Fibroblast of upper back skin (primary cell): ENCODE measurements at places on chromosomes 16 and 17.

- DNase-seq = no peak
Observed at GRCh38 chr17:79306424-79307318, 232.0 kb downstream of the ENGASE start.

GRCh38 chr17:10071141-10071540 lies 127.3 kb downstream of the GAS7 start:
- DNase-seq = no peak

DNA sequence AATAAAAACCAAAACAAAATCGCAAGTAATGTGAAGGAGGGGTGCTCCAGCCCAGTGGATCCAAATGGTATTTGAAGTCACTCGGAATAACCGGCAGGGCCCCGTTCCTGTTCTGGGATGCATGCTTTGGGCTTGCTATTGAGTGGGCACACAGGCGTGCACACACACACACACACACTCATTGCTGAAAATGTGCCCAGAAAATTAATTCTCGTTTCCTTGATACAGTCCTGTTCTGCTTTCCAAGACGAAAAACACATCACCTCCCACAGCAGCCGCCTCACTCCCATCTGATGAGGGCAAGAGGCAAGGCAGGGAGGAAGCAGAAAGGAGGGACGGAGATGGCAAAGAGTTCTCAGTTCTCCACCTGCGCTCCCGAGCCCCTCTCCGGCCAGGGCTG lies 62.2 kb upstream of the SDK2 start:
- DNase-seq = no peak

GRCh38 chr17:64213995-64214811 lies 48.9 kb downstream of the TEX2 start:
- DNase-seq = peak; percentile 31

DNA sequence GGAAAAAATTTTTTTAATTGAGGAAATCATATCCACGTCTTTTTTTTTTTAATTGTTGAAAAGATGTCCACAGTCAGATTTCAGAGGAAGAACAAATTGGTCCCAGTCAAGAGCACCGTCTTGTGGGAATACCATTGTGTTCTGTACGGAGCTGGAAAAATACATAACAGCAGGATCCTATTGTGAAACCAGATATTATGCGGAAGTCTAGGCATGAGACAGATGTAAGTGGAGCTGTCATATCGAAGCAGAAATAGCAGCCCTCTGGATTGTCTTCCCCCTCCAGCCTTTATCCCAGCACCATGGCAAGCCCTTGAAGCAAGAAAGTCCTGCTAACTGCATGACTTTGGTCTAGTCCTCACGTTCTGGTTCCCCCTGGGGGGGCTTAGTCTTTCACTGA lies 391.6 kb upstream of the ASIC2 start:
- DNase-seq = no peak

DNA sequence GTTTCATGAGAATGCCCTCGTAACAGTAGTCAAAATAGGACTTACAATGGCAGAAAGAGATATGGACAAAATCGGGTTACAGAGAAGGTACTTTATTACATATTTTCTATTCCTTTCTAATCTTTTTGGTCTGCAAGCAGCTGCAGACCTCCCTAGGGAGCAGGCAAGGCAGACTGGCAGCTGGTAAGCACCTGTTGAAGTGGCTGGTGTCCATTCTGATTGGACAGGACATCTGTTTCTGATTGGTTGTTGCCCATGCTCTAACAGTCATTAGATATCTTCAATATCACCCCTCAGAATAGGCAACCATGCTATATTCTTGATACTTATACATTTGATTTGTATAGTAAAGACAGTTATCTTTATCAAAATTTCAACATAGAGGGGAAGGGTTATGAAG lies 606.3 kb downstream of the KCNJ2 start:
- DNase-seq = peak; percentile 23

DNA sequence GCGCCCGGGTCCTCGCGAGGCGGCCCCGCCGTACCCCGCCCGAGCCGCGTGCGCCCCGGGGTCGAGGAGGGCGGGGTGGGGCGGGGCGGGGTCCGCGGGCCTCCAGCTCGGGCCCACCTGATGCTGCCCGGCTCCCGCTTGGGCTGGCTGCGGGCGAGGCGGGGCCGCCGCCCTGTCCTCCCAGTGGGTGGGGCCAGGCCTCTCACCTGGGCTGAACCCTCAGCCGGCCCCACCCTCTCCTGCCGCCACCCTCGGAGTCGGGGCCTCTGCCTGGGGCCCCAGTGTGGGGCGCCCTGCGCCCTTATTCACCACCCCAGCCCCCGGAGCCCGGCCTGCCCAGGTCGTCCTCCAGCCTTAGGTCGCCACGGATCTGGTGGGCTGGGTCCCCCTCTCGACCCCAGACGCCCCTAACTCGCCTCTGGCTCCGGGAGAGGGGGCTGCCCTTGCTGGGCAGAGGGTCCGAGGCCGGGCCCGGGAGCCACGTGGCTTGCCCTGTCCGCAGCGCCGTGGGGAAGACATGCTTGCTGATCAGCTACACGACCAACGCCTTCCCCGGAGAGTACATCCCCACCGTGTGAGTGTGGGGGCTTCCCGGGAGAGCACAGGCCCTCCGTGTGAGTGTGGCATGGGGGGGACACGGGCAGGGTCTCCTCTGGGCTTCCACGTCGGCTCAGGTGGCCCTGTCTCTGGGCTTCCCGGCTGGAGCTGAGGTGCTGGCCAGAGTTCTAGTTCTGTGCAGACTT lies 578 bp downstream of the RAC3 start:
- no peak for DNase-seq

GRCh38 chr17:61966191-61966590 lies 38.4 kb upstream of the INTS2 start:
- no peak for DNase-seq

DNA sequence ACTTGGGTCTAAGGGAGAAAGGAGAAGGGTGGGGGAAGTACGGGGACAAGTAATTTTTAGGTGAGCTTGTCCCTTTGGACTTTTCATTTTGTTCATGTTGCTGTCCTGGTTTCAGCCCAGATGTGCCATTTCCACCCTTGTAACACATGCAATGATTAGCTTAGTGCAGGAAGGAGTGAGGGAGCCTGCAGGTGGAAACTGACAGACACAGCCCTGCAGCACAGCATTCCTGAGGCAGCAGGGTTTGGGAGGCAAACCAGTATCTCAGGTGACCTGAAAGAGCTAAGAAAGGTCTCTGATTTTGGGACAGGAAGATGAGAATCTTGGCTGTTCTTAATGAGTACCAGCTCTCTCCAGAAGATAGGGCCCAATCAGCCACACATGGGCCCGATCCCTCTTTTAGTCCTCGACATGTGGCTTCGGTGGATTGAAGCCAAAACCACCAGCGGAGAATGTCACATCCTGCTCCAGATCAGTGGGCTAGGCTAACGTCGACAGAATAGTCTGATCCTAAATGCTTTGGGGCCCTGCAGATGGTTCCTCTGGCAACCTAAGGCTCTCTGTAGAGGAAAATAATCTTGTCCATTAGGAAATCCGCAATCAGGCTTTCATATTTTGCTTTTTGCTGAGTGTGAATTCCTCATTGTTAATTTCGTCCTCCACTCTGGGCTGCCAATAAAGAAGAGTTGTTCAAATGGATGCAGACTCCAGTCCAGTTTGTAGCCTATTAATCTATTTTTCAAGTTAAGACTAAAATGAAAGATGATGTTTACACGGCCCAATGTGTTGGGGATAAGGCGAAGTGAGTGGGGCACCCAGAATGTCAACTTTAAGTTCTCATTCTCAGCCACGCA lies 3.8 kb upstream of the RNF157 start:
- DNase-seq = peak; percentile 70

- DNase-seq = peak; percentile 95
Observed at GRCh38 chr17:2235792-2236366, 67.7 kb downstream of the SMG6 start.

GRCh38 chr17:61583242-61583641 lies 7.8 kb downstream of the NACA2 start:
- DNase-seq = peak; percentile 64

DNA sequence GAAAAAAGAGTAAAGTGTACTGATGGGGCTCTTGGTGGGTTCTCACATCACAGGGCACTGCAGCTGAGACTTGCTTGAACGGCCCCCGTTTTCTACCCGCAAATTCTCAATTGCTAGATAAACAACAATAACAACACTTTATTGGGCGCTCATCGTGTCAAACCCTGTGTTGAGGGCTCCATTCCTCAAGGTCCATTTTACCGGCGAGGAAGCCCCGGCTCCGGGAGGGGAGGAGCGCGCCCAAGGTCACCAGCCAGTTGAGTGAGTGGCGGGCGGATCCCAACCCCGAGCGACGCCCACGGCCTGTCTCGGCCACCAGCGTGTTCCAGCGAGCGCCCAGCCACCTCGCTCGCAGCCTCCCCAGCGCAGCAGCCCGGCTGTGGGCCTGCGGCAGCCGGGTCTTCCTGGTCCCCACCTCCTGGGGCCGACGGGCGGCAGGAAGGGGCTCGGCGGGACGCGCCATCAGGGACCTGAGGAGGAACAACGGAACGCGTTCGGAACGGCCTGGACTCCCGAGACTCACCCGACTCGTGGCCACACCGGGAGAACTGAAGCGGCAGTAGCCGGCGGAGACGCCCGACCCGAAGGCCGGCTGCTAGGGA lies 373 bp downstream of the CMC2 start:
- no peak for DNase-seq

DNA sequence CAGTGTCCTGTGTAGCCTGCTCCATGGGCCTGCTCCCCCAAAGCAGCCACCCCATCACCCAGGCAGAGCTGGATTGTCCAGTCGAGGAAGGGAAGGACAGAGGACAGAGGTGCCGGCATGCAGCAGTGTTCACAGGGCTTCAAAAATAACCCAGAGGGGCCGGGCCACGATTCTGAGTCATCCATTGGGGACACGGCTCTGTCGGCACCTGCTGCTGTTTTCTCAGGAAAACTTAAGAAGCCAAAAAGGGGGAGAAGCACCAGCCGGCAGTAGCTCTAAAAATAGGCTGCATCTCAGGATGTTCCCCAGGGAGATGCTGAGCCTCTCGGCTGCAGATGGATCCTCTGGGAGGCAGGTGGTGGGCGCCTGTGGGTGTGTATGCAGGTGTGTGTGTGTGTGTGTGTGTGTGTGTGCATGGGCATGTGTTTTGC lies 1.6 kb downstream of the CA7 start:
- no peak for DNase-seq

DNA sequence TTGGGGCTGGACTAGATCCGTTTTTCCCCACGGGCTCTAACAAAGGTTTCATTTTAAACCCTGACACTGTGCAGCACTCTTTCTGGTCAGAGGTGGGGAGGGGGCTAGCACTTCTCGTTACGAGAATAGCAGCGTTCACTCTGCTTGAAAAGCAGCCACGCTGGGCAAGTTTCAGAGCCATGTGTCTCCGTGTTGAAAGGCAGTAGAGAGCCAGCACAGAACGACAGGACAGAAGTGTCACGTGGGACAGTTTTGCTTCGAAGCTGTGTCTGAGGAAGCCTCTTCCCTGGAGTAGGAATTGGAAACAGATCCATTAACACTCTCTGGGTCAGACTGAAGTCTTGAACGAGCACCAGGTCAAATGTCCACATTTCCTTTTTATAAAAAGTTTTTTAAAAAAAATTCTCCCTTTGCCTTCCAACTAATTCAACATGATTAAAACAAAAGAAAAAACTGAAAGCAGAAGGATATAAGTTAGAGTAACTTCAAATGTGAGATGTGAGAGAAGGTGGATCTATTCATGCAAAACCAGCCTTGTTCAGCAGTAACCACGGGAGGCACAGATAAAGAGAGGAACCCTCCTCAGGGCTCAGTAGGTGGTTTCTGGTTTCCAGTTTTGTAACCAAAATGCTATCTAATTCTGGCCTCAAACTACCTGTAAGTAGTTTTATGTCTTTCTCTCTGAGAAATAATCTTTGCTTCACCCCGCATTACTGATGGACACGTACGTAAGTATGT lies 65.0 kb downstream of the SMG6 start:
- DNase-seq = no peak

GRCh38 chr17:43939886-43940285 lies 2.4 kb downstream of the PPY start:
- no peak for DNase-seq

DNA sequence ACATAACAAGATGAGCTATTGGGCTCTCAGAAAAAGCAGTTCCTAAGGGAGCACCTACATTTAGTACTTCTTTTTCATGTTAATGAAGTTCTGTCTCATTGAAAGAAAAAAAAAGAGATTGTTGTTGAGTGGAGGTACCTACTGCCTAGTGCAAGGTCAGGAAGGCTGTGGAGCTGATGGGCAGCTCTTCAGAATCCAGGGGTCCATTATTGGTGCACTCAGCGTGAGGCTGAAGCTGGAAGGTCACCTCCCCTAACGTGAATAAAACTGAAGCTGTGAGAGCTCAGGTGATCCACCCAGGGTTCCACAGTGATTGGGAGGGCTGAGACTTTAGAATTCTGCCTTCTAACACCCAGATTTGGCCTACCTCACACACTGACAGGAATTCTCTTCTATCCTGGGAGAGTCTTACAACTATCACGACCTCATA lies 153.9 kb upstream of the TBX2 start:
- no peak for DNase-seq

GRCh38 chr17:78268951-78269905 lies 37.8 kb downstream of the TMEM235 start:
- DNase-seq = peak; percentile 86

GRCh38 chr17:47801176-47801765 lies 20.3 kb downstream of the OSBPL7 start:
- DNase-seq = no peak

- no peak for DNase-seq
Observed at GRCh38 chr16:87918338-87918737, 18.0 kb downstream of the CA5A start.

GRCh38 chr16:89915303-89916232 lies 3.1 kb upstream of the MC1R start:
- no peak for DNase-seq

DNA sequence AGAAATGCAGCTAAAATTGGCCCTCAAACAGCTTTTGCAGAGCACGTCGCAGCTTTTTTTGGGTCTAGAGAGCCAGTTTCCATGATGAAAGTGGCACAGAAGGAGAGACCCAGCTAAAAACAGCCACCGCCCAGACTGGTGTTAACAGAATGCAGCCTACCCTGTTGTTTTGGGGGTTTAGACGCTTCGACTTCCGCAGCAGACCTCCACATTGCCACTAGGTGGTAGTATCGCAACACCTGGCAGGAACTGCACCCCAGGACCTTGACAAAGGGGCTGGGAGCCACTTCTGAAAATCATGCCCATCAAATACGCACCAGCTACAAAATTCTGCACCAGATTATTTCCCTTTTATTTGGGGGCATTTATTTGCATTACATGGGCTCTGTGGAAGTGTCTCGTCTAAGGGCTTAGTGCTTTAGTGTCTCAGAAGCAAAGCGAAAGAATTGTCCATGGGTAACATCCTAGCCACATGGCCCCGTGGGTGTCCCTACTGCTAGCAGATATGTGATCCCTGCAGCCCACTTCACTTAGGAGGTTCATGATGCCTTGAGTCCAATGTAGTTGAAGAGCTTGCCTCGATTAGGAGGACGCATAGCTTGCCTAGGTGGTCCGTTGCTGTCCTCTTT lies 167.1 kb downstream of the HAPSTR1 start:
- DNase-seq = peak; percentile 13

DNA sequence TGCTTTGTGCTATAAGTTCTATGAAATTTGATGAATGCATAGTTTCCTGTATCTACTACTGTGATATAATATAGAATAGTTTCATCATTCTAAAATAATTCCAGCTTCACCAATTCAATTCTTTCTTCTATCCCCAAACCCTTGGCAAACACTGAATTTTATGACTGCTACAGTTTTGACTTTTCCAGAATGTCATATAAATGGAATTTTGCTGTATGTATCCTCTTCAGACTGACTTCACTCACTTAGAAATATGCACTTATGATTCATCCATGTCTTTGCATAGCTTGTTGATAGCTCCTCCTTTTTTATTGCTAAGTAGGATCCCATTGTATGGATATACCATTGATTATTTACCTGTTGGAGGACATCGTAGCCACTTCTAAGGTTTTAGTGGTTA lies 89.1 kb upstream of the HS3ST3A1 start:
- peak; percentile 62 for DNase-seq

GRCh38 chr16:53611179-53611696 lies 92.4 kb downstream of the RPGRIP1L start:
- no peak for DNase-seq
